ENCODE measurements at places on chromosomes 3 and 15. TPM values are rescaled to one million over a fixed set of nuclear protein-coding genes. Genes with fewer than 3 reads are reported as not detected.

GRCh38 chr3:181727341-181728032 is 15.8 kb downstream of the SOX2 start:
- peaks cover 67% of the 10 kb centered on the region for H3K27me3 ChIP-seq
- no peak overlapping the region for H3K27ac ChIP-seq
- no peaks in the 10 kb centered on the region for H3K36me3 ChIP-seq

Gene PIGX
- 10.2 TPM for total RNA-seq

- no peaks in the 10 kb centered on the region for H3K4me1 ChIP-seq
- H3K27ac ChIP-seq = no peak overlapping the region
- H3K36me3 ChIP-seq = no peaks in the 10 kb centered on the region
Measured at GRCh38 chr15:42712584-42712983, 24.3 kb downstream of the CDAN1 start.

Gene BLM
- total RNA-seq = 0.29 TPM

- no peaks in the 10 kb centered on the region for H3K27me3 ChIP-seq
- no peaks in the 10 kb centered on the region for H3K4me1 ChIP-seq
- no peak overlapping the region for H3K4me3 ChIP-seq
- DNase-seq = no peak
- H3K36me3 ChIP-seq = no peaks in the 10 kb centered on the region
- H3K27ac ChIP-seq = no peak overlapping the region
Measured at GRCh38 chr3:121648219-121648958, 12.3 kb downstream of the HCLS1 start.

DNA sequence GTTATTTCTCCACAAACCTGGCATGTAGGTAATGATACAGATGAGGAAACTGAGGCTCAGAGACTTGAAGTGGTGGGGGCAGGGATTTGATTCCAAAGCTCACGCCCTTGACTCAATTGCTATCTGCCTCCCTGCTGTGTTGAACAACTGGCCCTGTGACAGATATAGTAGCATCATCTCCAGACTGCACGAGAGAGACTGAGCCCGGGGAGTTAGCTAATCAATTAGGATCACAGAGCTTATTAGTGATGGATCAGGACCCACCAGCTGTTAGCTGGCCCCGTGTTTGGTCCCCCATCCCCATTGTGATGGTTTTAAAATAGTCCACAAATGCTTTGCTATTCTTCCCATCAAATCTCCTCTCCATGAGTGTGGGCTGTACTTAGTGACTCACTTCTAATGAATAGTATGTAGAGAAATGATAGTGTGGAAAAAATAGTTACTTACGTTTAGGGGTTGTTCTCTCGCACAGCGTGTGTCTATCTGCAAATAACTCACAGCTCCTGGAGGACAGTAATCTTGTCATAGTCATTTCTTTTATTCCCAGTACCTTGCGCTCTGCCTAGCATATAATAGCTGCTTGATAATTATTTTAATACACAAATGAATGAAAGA is 74.4 kb upstream of the KLF13 start:
- no peaks in the 10 kb centered on the region for H3K4me1 ChIP-seq
- H3K4me3 ChIP-seq = no peak overlapping the region
- H3K27me3 ChIP-seq = no peaks in the 10 kb centered on the region
- no peak overlapping the region for H3K27ac ChIP-seq

- H3K4me3 ChIP-seq = no peak overlapping the region
- no peak overlapping the region for H3K27ac ChIP-seq
- no peak for DNase-seq
- H3K27me3 ChIP-seq = no peaks in the 10 kb centered on the region
Measured at GRCh38 chr3:38588371-38588971, 61.0 kb downstream of the SCN5A start.

GRCh38 chr3:57556459-57557084 is 498 bp downstream of the PDE12 start:
- H3K4me1 ChIP-seq = peaks cover 12% of the 10 kb centered on the region
- no peaks in the 10 kb centered on the region for H3K27me3 ChIP-seq
- no peaks in the 10 kb centered on the region for H3K36me3 ChIP-seq
- H3K27ac ChIP-seq = peak overlapping the region; percentile 80
- no peak for DNase-seq

- H3K27me3 ChIP-seq = no peaks in the 10 kb centered on the region
- H3K4me1 ChIP-seq = no peaks in the 10 kb centered on the region
- no peak for DNase-seq
- no peaks in the 10 kb centered on the region for H3K36me3 ChIP-seq
Measured at GRCh38 chr3:171255236-171255806, 204.9 kb downstream of the TNIK start.

DNA sequence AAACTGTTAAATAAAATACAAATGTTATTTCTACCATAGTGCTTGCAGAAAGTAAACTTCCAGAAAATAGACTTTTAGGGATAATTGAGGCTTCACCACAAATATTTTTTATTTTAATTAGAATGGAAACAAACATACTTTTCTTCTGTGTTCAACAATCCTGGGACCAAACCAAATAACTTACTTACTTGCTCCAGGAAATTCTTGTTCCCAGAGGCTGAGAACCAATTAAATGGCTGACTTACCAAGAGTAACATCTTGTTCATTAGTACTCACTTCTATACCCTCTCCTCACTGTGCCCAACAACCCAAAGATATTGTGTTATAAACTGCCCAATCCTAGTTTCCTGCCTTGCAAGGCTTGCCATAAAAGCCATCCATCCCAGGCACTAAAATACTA is 172.2 kb upstream of the PFN2 start:
- no peaks in the 10 kb centered on the region for H3K36me3 ChIP-seq
- no peaks in the 10 kb centered on the region for H3K27me3 ChIP-seq
- no peak for DNase-seq

Measured in uterus (tissue), 4 donors.